ENCODE measurements at places on chromosomes 5 and 9. TPM values are rescaled to one million over a fixed set of nuclear protein-coding genes. Genes with fewer than 3 reads are reported as not detected.

Gene FGFR4
- 49.6 TPM for total RNA-seq

DNA sequence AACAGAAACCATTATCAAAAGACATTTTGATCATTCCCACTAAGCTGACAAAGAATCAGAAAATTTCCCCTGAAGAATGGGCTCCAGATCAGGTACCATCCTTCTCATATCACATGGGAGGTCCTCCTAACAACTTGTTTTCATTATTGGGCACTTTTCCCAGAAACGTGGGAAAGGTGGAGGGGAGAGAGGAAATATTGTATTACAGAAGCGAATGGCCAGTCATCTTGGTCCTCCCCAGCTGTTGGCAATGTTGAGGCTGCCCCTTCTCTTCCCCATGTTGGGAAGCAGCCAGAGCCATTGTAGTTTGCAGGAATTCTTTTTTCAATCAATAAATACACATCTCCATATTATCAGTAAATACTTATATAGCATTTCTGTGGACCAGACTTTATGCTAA, 126.2 kb upstream of the ZNF608 start:
- DNase-seq, result no peak

DNA sequence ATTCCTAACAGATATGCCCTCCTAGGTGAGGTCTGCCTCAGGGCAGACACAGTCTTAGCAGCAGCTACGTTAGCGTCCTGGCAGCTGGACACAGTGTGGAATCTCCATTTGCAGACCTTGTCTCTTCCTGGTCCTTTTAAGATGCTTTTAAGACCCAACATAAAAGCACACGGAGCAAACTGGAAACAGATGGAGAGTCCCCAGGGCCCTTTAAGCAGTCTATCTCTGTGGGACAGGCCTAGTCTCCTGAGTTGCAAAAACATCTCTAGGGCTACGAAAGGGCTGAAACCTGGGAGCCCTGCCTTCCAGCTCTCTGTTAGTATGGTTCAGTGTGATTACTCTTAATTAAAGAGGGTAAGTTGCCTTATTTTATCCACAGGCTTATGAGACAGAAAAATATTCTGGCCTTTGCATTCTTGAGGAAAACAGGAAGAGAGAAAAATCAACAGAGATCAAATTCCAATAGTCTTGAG, 66.0 kb upstream of the GNA14 start:
- DNase-seq, result no peak

Gene LHX2
- not detected for total RNA-seq

DNA sequence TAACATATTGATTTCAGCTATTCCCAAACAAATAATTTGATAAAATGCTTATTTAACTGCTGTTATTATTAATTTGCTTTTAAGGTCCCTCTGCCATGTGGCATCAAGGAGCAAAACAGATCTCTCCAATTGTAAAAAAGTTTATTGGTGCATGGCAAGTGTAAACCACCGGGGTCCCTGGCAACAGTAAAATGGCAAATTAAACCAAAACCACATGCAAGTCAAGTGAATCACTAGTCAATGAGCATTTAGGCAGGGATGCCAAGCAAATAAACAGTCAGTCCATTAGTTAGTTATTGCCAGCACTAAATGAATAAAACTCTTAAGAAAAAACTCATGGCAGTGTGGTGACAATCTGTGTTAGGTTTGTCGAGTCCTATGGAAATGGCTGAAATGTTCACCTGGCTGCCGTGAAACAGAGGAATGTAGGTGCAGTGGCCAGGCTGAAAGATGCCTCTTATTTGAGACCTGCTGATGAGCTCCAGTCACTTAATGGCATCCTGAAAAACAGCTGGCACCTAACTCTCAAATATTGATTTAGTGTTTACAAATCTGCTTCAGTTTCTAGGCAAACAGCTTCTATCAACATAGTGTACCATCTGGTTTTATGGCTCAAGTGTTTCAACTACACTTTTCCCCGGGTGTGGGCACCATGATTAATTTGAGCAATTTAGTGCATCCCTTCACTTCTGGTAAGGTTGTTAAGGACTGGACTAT, 296.5 kb upstream of the ITGA1 start:
- DNase-seq, result no peak

Gene DNM1
- 8.8 TPM for total RNA-seq

All from upper lobe of left lung (tissue), 6 donors.